ENCODE measurements at places on chromosomes 16 and 17.

- no peak for DNase-seq
These were observed 4.4 kb downstream of the GPS1 start for GRCh38 chr17:82055965-82056728.

DNA sequence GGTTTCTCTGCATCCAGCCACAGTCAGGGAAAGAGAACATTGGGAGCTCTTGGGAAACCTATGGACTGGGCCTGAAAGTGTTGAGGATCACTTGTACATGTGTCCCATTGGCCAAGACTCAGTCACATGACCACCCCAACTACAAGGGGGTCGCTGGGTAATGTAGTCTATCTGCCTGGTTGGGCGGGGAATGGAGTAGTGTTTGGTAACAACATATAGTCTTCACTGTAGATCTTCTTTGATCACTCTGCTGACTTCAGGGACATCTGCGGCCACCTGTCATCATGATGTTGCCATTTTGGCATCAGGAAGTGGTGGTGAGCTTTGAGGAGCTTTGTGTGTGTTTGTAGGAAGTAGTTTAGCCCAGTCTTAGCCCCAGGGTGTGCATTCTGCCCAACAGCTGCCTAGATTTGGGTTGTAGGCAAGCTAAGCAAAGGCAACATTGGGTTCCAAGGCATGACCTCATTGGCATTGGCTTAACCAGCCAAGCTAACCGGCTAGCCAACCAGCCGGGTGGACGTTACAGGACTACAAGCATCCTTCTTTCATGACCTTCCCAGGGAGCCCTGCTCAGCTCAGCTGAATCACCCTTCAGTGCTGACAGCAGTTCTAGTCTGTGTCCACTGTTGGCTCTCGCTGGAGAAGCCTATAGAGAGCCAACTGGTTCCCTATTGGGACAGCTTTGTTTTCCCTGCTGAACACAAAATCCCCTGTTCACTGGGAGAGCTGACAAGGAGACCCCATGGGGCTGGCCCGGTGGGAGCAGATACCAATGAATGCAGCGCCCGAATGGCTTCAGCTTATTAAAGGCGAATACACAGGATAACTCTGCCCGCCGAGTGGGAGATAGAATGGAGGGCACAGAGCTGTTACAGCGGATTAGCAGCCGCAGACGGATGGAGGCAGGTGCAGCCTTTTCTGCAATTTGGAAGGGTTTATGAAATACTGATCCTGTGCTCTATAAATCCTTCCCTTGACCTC lies 178.6 kb downstream of the NTN1 start:
- DNase-seq = no peak

DNA sequence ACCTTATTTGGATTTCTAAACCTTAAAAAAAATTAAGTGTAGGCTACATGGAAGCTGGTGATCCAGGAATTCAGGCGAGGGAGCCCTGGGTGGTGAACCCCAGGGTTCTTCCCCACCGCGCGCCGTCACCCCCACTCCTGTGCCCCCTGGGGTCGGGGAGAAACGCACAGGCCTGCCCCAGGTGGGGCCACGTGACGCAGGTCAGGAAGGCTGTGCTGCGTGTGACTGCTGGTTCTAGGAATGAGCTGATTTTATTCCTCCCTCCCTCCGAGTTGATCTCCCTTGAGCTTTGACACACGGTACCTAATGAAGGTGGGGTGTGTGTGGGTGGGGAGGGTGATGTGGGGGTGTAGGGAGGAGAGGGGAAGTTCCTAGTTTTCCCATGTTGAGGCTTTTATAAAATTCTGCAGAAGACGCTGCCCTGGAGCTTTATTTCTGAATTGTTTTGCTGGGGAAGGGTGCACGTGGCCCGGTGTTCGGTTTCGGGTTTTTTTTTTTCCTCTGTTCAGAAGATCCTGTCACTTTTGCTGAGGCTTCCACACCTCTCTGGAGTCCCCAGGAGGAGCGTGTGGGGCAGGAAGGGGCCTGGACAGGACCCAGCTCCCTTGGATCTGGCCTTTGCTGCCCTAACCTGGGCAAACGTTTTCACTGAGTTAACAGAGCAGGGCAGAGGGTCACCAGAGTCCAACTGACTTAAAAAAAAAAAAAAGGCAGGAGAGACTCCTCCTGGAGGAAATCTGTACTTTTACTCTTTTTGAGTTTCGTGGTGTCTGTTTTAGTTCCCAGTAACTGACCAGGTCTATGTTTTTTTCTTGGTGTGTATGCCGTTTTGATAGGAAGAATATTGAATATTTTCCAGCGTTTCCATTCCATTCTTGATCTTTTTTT lies 55.8 kb upstream of the GSE1 start:
- peak; percentile 47 for DNase-seq

DNA sequence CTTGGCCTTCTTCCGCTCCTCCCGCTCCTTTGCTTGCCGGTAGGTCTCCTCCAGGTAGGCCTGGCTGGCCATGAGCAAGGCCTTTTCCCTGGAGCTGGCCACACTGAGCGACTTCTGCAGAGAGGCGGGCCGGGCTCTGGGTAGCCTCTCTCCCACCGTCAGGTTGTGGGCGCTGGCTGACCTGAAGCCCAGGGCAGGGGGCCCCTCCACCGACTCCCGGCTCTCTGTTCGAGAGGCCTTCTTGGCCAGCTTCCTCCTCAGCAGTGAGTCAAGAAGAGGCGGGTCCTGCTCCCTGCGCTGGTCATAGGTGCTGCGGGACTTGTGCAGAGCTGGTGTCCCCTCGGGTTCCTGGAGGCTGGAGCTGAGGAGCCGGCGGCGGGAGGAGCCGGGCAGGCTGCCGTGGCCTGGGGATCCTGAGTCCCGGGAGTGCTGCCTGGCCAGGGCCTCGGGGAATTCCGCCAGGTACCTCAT lies 12.8 kb downstream of the GPR179 start:
- no peak for DNase-seq

DNA sequence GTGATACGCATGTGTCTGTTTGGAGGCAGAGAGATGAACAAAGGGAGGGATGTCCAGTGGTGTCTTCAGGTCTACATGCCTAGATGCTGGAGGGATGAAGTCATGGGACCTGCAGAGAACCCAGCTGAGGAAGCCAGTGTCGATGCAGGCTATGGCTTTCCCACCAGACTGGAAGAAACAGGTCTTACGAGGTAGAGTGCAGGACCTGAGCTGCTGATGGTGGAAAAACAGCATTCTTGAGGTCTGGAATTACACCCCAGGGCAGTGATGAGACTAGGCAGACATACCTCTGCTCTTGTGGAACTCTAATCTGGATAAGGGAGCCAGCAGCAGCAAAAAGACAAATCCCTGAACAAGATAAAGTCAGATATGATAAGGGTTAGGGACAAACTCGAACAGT lies 37.4 kb downstream of the ARSG start:
- peak; percentile 78 for DNase-seq

DNA sequence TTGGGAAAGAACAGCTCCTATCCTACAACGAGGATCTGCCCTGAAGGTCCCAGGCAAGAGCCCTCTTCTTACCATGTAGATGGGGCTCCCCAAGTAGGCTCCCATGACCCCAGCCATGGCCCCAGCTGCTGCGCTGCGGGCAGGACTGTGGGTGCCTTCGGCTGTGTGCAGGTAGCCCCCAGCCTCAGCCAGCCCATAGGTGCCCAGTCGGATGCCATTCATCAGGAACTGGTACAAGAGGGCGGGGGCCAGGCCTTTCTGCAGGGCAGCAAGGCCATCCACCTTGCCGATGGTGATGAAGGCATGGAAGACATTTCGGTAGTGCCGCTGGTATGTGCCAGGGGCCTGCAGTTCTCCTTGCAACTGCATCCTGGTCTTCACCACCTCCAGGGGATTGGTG lies 839 bp downstream of the SLC25A35 start:
- no peak for DNase-seq

DNA sequence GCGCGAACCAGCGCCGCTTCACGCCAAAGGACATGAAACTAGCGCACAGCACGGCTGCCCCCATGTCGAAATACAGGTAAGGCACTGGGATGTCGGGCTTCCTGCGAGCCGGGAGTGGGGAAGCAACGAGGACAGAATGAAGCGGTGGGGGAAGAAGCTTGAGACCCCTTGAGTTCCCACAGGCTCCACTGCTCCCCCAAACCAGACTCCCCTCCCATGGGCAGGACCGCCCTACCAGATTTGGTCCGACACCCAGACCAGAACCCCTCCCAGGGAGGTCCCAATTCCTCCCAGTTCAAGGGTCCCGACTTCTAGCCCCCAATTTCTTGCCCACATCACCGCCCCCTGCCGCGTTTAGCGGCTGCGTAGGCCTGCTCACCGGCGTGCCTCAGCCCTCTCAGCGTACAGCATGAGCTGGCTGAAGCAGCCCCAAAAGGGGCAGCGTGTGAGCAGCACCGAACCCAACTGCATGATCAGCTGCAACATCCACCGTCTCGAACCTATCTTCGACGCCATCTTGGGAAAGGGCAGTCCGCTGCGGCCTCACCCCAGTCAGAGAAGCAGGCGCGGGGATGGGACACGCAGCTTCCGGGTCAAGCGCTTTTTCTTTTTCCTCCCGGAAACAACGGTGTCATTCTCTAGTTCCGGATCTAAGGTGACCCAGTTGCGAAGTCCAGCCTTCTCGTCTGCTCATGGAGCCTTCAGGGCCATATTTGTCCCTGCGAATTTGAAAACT lies at the start of gene TMEM101:
TMEM101 (minus strand) TSS at position 527 of the 736 bp plus-strand sequence; CDS start at position 516, 11 bp downstream.
- DNase-seq = peak; percentile 95

GRCh38 chr16:965036-965395 lies 5.8 kb downstream of the LMF1 start:
- DNase-seq = no peak

DNA sequence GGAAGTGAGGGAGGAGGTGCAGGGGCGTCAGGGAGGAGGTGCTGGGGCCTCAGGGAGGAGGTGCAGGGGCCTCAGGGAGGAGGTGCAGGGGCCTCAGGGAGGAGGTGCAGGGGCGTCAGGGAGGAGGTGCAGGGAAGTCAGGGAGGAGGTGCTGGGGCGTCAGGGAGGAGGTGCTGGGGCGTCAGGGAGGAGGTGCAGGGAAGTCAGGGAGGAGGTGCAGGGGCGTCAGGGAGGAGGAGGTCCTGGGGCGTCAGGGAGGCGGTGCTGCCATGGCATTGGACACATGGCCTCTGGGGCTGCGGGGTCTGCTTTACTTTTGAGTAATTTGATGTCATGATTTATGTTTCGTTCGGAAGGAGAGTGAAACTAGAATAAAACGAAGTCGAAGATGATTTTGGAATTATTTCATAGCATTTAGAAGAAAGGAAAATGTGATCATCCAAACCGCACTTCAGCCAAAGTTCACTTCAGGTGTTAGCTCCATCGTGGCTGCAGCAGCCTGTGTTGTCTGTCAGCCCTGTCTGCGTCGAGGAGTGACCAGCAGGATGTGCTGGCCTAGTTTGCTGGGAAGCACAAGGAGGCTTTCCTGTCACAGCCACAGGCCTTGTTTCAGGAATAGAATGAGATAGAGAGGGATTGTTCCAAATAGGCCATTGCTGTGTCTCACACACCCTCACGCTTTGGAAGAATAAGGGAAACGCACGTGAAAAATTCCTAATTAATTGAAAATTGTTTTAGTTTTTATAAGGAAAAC lies 42.8 kb downstream of the RAB11FIP3 start:
- DNase-seq = no peak

GRCh38 chr16:86668136-86668910 lies 90.0 kb downstream of the FOXL1 start:
- DNase-seq = peak; percentile 5

- peak; percentile 9 for DNase-seq
These were observed 1401.0 kb downstream of the CDH11 start for GRCh38 chr16:63720848-63721247.

GRCh38 chr17:63086483-63087185 lies 120.6 kb downstream of the TANC2 start:
- no peak for DNase-seq

DNA sequence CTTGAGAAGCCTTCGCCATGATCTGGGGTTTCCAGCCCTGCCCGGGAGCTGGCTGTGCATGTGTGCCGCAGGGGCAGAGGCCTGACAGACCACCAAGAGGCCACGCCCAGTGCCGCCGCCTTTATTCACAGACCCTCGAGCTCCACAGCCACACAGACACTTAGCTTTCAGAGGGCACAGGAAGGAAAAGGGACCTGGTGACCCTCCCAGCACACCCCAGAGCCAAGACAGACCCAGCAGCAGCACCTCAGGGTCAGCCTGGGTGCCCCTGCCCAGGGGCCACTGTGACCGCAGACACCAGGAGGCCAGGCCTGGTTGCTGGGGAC lies 10.8 kb downstream of the MCRIP1 start:
- DNase-seq = no peak

- DNase-seq = peak; percentile 5
These were observed 42.4 kb upstream of the LONP2 start for GRCh38 chr16:48201515-48202201.

DNA sequence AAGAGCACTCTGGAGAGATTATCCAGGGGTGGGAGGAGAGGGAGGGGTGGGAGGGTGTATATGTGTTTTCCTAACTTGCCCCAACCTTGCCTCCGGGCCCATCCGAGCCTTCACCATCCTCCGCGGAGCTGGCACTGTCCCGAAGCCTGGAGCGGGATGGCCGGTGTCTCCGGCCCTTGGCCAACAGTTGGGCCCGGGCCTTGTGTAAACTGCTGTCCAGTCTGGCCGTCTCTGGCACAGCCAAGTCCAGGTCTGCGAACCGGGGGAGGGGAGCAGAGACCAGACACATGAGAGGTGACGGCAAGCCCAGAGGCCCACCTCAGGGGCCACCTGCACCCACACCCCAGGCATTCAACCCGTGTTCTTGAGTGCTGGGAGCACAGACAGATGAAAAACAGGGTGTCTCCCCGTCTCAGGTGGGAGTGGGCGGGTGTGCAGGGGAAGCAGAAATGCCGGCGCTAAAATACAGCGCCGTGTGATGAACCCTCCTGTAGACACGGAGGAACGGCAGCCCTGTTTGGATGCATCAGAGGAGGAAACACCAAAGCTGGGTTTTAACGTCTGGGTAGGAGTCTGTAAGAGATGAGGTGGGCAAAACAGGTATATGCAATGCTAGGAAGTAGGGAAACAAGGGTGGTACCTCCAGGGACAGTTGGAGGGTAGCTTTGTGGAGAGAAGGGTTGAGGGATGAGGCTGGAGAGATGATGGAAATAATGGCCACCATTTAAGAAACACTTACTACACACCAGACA lies 11.7 kb downstream of the SAMD14 start:
- no peak for DNase-seq

DNA sequence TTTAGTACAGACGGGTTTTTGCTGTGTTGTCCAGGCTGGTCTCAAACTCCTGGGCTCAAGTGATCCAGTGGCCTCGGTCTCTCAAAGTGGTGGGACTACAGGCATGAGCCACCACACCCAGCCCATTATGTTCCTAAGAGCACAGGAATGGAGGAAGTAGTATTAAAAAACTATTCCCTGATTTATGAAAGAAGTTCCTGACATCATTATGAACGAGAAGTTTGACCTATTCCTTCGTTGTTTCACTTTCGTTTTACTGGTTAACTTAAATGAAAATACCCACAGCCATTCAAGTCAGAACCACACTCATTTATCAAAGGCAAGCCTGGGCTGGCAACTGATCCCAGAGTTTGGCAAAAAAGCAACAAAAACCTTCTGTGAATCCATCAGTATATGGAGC lies 13.5 kb upstream of the CBX4 start:
- peak; percentile 40 for DNase-seq

DNA sequence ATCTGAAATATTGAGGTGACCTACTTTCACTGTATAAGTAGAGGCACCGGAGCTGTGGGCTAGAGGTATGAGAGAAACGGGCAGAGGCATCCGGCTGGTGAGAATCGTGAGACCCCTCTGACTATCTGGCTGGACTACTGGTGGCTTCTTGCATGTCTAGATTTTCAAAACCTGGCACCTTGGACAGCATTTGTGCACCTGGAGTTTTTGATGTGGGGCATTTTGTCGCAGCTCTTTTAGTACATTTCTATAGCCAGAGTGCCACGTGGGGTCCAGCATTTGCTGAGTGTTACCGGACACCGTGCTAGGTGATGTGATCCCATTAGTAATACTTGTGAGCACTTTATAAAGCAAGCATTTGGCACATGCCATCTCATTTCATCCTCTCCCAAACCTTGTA lies 32.6 kb upstream of the SHISA9 start:
- DNase-seq = no peak

GRCh38 chr16:51818342-51818944 lies 667.4 kb upstream of the SALL1 start:
- no peak for DNase-seq

Measured in umbilical cord (tissue), 2 donors.